ENCODE measurements at places on chromosomes 4 and X.

- no peak for DNase-seq
Measured at GRCh38 chrX:11381464-11381863, 88.3 kb downstream of the AMELX start.

DNA sequence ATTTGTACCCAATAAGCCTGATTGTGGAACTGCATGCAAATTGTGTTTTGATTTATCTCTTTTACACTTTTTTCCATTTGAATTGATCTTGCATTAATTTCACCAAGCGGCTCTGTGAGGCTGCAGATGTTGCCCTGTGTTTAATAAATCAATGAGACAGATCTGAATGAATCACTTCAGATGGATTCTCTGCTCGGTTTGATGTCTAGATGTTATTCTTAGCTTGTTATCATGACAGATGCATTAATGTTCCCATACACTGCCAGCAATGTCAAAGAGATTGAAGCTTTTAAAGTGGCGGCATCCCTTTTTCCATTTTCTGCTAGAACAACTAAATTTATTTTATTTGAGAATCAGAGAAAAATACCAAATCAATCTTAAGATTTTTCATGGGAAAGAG lies 6.3 kb downstream of the DACH2 start:
- DNase-seq: no peak

GRCh38 chr4:152849350-152849749 lies 69.6 kb downstream of the ARFIP1 start:
- DNase-seq: no peak

DNA sequence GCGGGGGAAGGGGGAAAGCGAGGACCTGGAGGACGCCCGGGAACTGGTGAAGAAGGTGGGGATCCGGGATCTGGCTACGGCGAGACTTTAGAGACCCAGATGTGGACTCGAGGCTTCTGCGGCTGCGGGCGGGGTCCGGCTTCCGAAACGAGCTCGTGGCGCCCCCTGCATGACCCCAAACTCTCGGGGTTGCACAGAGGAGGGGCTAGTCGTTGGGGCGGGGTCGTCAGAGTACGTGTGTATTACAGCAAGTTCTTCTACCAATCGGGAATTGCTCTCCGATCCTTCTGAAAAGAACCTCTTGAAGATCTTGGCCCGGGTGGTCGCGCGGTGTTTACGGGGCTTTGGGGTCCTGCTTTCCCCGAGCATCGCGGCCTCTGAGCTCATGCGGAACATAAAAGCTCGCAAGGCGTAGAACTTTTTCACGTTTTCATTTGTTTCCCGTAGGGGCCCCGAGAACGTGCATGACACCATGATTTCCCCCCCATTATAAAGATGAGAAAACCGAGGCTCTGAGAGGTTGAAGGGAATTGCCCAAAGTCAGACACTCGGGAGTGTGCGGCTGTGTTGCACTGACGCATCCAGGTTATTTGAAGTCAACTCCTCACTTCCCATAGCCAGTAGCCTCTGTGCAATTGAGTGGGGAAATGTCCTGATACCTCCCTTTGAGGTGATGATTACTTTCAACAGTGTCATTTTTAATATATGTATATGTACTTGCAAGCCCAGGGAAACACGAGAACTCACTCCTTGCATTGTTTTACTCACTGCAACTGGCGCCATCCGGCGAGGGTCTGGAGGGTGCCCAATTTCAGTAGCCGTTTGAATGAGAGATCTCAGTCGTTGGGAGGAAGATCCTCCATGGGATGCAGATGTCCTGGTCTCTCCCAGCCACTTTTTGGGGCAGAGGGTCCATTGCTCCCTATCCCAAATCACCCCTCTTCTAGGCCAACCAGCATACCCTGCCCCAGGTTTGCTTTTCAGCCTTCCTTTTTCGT lies at the start of gene BEND4:
Gene BEND4 (minus strand): TSS at position 149 of the 998 bp plus-strand sequence. CDS start 512 bp downstream, outside the sequence.
- no peak for DNase-seq

GRCh38 chrX:42934020-42934726 lies 156.2 kb upstream of the PPP1R2C start:
- no peak for DNase-seq

- DNase-seq: no peak
Measured at GRCh38 chr4:83054928-83055327, 19.9 kb downstream of the COPS4 start.

DNA sequence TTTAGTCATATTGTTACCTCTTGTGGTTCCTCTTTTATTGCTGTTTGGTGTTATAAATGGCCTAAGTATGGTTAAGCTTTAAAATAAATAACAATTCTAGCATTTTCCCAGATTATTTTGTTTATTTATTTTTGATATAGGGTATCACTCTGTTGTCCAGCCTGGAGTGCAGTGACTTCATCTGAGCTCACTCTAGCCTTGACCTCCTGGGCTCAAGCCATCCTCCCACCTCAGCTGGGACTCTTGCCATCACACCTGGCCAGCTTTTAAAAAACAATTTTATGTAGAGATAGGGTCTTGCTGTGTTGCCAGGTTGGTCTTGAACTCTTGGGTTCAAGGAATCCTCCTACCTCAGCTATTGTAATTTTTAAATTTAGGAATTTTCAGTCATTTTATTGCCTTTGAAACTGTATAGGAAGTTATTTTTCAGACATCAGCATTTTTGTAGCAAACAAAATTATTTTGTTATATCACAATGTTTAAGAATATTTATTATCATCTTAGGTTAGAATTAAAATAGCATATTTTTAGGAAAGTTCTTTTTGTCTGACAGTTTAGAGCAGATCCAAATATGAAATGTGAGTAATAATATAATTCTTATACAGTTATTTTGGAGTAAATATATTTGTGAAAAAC lies 66.3 kb upstream of the RHOH start:
- no peak for DNase-seq

DNA sequence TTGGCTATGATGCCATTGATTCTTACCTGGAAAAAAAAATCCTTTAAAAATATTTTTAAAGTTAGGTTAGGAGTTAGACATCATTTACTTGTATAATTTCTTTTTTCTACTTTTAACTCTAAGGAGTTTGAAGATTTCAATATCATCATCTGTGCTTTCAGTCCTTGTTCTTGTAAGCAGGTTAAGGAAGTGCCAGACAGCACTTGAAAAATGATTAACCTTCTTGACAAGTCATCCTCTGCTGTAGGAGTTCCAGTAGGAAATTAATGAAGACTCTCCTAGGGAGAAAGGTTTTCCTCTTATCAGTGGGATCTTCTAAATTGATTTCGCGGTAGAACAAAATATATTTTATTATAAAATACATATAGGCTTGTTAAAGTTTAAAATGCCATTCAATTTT lies 29.1 kb upstream of the ANAPC4 start:
- no peak for DNase-seq

GRCh38 chr4:113788888-113789287 lies 27.4 kb upstream of the CAMK2D start:
- no peak for DNase-seq

DNA sequence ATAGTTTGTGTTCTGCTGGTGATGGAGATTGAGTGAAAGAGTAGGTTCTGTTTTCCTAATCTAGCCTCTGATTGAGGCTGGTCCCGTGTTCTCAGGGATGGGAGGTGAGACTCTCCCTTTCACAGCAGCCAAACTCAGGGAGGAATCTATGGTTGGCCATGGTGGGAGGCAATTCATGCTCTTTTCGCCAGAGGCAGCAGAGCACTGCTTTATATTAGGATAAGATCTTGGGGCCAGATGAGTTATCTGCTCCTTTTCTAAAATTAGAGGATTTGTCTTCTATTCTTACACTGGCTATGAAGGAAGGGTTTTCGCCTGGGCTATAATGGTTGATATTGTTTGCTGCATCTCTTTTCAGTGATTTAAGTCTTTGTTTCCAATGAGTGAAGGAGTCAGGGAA lies 63.9 kb upstream of the NLGN4X start:
- DNase-seq: no peak

- no peak for DNase-seq
Measured at GRCh38 chr4:83890231-83890630, 354.3 kb downstream of the GPAT3 start.

GRCh38 chr4:107800706-107801105 lies 24.0 kb upstream of the SGMS2 start:
- no peak for DNase-seq

DNA sequence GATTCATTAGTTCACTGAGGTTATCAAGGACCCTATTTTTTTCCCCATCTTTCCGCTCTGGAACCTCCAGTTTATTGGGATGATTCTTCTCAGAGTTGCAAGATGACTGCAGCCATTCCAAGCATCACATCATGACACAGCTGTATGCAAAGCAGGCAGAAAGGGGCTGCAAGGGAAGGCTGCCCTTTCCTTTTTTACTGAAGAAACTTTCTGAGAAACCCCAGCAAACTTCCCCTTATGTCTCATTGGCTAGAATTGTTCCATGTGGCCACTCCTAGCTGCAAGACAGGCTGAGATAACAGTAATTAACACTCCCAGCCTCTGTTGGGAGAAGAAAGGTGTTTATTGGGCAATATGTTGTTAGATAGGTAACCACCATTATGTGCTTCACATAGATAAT lies 102.6 kb downstream of the SATL1 start:
- no peak for DNase-seq

- no peak for DNase-seq
Measured at GRCh38 chr4:41294445-41295062, 37.8 kb downstream of the UCHL1 start.

GRCh38 chr4:143667461-143667860 lies 33.0 kb downstream of the FREM3 start:
- no peak for DNase-seq

DNA sequence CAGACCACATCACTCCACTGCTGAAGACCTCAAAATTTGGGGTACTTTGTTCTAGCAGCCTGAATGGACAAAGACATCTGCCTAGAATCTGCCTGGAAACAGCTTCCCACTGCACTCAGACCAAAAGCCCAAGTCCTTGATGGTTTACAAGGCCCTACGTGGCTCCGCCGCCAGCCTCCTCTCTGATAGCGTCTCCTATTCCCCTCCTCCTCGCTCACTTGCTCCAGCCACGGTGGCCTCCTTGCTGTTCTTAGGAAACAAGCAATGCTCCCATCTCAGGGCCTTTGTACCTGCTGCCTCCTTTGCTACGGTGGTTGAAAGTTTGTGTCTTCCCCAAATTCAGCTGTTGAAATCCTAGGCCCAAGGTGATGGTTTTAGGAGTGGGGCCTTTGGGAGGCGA lies 34.7 kb upstream of the SORCS2 start:
- DNase-seq: no peak

- DNase-seq: no peak
Measured at GRCh38 chrX:133668225-133668931, 253.1 kb upstream of the GPC4 start.

DNA sequence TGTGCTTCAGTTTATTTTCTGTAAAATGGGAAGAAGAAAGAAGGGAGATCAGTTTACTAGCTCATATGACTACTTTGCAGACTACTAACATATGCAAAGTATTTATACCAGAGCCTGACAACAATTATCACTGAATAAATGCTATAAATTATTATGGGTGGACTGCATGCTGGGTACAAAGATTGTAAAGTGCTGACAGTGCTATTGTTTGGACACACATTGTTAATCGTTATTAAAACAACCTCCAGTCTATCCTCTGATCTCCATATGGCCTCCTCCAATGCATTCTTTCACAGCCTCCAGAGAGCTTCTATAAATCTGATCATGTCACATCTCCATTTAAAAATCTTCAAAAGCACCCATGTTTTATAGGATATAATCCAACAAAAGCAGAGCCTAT lies 90.1 kb upstream of the HS3ST1 start:
- DNase-seq: no peak

- no peak for DNase-seq
Measured at GRCh38 chrX:118325453-118325852, 20.5 kb upstream of the WDR44 start.

GRCh38 chr4:138775489-138775888 lies 240.1 kb upstream of the NOCT start:
- no peak for DNase-seq

- DNase-seq: no peak
Measured at GRCh38 chr4:106062452-106062875, 167.2 kb downstream of the NPNT start.

- DNase-seq: no peak
Measured at GRCh38 chr4:66178906-66179305, 508.6 kb upstream of the EPHA5 start.

- no peak for DNase-seq
Measured at GRCh38 chrX:10571260-10571659, 49.1 kb downstream of the MID1 start.

- DNase-seq: no peak
Measured at GRCh38 chr4:167232805-167233684, 1.2 kb downstream of the SPOCK3 start.

DNA sequence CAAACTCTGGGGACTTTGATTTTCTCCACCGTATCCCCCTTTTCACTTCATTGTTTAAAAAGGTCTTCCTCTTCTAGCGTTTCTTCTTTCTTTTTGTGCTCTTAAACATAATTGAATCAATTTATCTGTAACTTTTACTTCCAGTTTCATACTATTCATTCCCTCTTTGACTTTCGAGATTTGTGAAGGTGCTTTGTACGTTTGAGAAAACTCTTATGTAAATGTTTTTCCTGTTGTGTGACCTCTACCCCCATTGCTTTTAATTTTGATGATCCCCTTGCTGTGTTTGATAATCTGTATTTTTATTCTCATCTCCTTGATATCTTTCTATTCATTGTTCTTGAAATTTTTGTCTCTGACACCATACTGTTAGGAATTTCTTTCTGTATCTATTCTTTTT lies 4.8 kb downstream of the USP38 start:
- no peak for DNase-seq

DNA sequence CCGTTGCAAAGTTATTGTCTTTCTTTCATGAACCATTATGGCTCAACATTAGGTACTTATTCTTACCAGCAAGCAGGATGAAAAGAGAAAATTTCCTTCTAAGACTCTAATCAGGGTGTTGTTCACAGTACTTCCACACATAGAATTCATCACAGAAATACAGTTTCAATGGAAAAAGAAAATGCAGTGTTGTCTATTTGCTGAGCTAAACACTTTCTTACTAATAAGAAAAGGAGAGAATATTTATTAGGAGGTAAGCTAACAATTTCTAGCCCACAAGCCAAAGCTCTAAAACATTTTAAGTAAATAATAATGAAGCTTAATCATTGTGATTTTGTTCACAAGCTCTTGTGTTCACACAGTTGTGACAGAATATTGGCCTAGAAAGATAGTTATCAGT lies 1772.8 kb upstream of the PCDH7 start:
- no peak for DNase-seq

DNA sequence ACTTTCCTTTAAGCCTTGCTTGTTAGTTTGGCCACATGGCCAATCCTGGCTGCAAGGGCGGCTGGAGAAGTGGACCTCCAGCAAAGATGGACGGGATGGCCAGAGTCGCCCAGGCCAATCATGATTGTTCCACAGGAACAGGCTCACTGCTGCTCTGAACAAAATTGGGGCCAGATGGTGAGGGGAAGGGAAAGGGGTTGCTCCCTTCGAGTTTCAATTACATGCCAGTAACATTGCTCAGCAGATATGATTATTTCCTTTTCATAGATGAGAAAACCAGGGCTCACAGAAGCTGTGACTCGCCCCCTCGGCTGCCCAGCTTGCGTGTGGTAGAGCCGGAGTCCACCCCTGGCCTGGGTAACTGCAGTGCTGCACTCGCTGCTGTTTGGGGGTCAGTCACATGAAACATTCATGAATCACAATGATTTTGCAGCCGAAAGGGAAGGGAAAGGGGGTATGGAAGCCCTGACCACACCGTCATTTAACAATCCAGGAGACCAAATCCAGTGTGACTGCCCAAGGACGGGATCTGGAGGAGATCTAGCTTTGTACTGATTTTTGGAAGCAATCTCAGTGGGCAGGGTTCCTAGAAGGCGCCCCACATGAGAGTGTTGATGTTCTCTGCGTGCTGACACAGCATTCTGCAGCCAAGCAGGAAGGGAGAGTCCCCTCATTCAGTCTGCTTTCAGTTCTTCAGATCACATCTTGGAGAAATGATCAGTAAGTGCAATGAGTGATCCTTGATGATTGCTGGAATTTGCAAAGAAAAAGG lies 77.3 kb upstream of the MSX1 start:
- no peak for DNase-seq
